ENCODE measurements at places on chromosomes 5 and 9.

DNA sequence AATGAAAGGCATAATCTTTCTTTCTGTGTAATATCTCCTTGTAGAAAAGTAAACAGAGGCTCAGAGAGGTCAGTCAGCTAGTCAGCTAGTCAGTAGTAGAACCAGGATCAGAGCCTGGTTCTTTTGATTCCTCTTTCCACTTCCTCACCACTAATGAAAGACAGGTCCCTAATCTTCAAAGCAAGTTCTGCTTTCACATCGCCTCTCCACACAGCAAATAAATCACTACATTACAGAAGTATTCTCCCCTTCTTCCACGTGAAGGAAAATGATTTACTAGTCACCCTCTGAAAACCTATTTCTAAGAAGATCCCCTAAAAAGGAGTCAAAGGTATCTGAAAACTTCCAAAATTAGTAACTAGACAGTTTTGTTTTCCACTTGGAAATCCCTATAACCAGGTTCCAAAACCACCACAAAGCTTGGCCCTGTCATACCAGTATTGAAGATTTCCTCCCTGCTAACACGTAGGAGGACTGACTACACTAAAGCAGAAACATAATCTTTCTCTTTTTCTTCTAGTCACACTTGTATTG is 140.5 kb upstream of the TARS1 start:
- DNase-seq, result no peak

DNA sequence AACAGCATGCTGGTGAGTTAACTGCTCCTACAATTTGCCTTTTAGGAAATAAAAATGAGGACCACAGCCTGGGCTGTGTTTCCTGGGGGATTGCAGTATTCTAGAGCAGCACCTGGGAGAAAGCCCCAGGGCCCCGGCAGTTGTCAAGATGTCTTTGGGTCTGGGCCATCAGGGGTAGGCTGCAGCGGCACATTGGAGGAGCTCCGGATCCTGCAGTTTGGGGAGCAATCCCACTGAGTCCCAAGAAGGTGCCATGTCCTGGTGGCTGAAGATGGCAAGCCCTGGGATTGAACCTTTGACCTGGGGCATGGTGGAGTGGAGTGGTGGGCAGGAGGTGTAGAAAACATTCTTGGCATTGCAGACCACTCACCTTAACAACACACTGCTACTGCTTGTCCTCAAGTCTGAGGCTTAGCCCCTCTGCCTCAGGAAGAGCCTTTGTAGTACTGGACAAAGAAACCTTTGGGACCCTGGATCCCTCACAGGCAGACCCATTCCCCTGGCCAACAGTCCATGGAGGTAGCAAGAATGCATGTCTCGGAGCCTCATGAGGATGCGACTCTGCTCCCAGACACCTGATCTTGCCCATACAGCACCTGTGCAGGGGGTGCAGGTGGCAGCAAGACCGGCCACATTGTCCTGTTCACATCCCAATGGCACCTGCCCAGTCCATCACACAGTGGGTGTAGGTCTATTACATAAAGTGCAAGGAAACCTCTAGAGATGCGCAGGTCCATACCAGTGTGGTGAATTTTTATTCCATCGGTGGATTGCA is 159.1 kb upstream of the IRX2 start:
- no peak for DNase-seq

DNA sequence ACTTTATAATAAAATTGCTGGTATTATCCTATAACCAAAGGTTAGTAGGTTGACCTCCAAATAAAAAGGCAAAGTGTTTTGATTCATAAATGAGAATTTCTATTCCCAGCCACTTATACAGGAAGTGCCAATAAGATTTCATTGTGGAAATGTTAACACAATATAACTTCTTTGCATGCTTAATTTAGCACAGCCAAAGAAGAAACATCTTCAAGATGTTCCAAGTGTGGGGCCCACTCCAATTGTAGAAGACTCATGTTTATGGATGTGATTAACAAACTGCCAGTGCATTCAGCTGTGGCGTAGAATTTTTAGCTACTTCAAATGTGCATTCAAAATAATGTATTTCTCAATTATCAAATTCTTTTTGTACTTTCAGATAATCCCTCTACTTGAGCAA is 402.3 kb downstream of the DEPDC1B start:
- no peak for DNase-seq

DNA sequence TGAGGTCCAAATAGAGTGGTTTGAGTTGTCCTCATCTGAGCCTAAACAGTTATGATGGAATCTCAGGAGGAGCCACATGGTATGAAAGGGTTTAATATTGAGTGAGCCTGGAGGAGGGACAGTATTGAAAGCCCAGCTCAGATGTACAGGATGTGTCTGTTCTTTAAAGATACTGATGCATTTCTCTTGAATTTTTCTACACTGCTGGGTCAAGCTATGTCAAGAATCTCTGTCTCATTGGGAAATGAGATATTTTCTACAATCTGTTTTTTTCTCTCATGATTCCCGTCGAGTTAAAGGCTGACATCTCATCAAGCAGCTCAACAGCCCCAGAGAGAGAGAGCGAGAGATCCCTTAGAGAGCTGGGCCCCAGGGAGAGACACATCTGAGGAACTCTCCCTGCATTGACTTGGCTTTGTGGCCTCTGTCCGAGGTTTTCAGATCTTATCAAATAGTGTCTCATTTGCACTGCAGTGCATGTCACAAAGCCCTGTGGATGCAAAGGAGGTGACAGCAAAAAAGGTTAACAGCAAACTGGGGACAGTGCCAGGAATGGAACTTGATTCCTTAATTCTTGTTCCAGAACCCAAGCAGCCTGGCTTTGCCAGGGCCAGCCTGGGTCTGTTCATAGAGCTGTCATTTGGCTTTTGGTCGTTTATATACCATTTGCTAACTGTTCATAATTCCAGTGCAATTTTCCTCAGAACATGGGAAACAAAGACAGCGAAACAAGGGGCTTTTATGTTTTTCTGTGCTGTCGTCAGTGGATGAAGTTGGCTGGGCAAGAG is 19.0 kb upstream of the ACTBL2 start:
- DNase-seq, result no peak

DNA sequence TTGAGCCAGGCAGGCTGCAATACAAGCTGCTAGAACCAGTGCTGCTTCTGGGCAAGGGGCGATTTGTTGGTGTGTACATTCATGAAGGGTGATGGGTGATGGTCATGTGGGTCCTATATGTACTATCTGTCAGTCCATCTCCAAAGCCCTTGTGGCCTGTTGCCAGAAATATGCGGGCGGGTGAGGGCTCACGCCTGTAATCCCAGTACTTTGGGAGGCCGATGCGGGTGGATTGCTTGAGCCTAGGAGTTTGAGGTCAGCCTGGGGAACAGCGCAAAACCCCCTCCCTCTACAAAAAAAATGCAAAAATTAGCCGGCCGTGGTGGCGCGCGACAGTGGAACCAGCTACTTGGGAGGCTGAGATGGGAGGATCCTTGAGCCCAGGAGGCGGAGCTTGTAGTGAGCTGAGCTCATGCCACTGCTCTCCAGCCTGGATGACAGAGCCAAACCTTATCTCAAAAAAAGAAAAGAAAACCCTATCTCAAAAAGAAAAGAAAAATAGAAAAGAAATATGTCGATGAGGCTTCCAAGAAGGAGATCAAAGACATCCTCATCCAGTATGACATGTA is 45.0 kb upstream of the KLF4 start:
- DNase-seq, result no peak

GRCh38 chr9:1319436-1319835 is 269.3 kb downstream of the DMRT2 start:
- DNase-seq, result no peak

DNA sequence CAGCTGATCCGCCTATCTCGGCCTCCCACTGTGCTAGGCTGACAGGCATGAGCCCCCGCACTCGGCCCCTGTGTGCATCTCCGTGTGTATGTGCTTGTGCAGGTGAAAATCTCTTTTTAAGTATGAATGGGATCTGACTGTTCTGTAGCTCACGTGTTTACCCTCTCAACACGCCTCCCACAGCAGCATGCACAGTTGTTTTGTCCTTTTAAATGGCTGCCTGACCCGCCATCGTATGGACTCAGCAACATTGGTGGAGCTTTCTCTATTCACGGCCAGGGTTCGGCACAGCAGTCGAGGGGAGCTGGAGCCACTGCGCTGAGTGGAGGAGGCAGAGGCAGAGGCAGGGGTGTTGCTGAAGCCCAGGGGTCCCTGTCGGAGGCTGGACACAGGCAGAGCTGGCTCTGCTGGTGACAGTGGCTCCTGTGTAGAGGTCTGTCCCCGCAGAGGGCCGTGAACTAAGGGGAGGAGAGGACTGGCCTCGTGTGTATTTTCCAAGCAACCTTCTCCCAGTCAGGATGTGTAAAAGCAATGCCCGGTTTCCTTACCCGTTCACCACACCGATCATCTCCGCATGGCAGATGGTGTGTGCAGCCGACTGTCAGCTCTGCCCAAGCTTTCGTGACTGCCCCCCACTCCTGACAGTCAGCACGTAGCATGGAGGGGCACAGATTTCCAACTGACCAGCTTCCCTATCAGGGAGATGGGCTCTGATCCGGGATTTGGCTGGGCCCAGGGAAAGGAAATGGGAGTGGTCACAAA is 37.3 kb downstream of the MRPL36 start:
- no peak for DNase-seq

- no peak for DNase-seq
Measured at GRCh38 chr5:169631360-169631759, 5.7 kb upstream of the DOCK2 start.

GRCh38 chr5:158499075-158499891 is 600.4 kb downstream of the EBF1 start:
- DNase-seq, result no peak

GRCh38 chr9:125988479-125989050 is 241.4 kb downstream of the PBX3 start:
- DNase-seq, result no peak

DNA sequence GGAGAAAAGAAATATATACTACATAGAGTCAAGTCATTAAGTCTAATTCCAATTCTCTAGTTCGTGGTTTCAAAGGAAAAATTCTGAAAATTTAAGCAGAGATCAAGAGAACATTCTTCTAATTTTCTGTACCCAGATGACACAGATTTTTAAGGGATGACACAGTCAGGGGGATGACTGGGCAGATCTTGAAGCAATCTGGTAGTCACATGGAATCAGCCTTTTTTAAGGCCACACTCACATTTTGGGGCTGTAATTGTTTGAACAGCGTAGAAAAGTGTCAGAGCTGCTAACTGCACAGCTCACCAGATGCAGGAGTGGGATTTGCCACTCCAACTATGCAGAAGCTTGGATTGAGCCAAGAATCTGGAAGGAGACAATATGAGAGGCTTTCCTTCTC is 20.4 kb downstream of the PDE4D start:
- DNase-seq, result no peak

GRCh38 chr9:86829496-86830046 is 117.7 kb downstream of the GAS1 start:
- DNase-seq, result no peak

- no peak for DNase-seq
Measured at GRCh38 chr9:128912270-128912853, 8.4 kb upstream of the PHYHD1 start.

DNA sequence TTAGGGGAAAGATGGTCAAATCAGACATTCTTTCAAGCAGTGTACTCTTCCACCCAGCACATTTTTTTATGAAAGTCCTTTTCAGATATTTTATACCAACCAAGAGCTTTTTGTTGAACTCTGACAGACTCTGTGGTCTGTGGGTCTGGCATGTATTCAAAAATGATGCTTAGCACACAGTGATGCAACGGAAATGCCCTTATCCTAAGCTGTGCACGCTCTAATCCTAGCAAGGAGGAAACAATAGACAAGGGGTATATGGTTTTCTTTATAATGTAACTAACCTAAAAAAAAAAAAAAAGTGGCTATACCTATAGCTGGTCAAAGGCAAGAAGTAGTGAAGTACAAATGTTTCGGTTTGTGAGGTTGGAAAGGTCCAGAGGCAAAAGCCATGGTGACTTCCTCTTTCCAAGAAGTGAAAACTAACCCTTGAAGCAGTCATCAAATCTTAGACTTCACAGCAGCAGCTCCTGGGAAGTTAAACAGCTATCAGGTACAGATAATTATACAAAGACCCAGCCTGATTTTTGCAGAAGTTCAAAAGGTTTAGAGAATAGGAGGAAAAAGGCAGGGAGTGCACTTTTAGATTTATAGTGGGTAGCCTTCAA is 82.5 kb downstream of the SEMA6A start:
- no peak for DNase-seq

DNA sequence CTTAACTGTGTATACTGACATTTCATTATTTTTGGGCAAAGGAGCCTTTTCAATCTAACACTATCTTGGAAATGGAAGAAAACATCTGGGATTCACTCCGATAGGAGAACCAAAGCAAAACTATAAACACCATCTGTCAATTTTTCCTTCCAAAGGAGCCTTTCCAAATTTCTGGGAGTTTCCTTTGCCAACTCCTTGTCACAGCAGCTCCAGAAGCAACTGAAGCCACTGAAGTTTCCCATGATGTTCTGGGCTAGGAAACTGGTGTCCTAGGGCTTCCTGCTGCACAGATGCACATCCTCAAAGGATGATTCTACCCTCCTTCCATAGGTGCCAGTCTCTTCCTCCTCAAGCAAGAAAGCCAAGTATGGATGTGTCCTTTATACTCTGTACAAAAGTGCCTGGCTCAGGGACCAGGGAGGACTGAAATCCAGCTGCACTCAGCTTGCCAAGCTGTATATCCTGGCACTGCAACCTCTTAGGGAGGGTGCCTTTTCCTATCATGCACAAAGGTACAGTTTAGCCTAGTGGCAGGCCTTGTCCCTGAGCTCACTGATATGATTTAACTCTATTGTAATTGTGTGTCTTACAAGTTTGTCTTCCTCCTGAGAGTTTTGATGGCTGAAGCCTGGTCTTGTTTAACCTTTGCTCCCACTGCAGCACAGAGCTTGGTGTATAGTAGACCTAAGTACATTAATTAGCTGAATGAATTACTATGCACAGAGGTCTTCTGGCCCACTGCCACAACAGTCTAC is 8.4 kb upstream of the UBAP1 start:
- no peak for DNase-seq

DNA sequence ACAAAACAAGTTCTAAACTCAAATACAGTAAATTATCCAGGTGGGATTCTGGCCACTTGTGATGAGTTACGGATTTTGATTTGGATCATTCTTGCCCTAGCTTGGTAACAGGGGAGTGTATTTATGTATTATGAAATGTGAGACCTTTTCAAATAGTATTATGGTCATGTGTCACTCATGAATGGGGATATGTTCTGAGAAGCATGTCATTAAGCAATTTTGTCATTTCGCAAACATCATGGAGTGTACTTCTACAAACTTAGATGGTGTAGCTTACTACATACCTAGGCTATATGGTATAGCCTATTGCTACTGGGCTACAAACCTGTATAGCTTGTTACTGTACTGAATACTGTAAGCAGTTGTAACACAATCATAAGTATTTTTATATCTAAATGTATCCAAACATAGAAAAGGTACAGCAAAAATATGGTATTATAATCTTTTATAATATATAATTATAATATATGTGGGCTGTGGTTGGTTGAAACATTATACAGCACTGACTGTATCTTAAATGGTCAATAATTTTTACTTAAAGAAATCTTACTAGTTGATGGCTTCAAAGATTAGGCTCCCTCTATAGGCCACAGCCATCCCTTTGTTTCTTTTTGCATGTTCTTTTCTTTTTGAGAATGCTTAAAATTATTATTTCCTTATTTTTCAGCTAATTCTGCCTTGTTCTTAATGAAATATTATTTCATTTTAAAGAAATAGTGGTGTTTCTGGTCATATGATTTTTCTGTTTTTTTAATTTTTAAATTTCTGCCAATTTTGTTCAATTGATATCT is 128.4 kb downstream of the MAST4 start:
- DNase-seq, result no peak
